ENCODE measurements at places on chromosomes 6 and 20.

DNA sequence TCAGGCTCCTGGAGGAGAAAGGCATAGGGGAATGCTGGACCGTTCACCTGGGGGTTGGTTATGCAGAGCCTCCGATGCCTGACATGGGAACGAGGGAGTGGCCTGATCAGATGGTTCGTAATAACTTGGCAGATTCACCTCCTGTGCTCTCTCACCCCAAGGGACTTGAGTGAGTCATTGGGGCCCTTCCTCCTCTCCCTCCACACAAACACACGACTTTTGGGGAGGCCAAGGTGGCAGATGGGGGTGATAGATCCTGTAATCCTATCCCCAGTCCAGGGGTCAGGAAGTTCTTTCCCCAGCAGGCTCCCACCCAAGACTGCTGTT lies 45.6 kb upstream of the ARFGEF2 start:
- no peak for DNase-seq

- DNase-seq, result no peak
These were observed 56.1 kb downstream of the MEP1A start for GRCh38 chr6:46849361-46849690.

DNA sequence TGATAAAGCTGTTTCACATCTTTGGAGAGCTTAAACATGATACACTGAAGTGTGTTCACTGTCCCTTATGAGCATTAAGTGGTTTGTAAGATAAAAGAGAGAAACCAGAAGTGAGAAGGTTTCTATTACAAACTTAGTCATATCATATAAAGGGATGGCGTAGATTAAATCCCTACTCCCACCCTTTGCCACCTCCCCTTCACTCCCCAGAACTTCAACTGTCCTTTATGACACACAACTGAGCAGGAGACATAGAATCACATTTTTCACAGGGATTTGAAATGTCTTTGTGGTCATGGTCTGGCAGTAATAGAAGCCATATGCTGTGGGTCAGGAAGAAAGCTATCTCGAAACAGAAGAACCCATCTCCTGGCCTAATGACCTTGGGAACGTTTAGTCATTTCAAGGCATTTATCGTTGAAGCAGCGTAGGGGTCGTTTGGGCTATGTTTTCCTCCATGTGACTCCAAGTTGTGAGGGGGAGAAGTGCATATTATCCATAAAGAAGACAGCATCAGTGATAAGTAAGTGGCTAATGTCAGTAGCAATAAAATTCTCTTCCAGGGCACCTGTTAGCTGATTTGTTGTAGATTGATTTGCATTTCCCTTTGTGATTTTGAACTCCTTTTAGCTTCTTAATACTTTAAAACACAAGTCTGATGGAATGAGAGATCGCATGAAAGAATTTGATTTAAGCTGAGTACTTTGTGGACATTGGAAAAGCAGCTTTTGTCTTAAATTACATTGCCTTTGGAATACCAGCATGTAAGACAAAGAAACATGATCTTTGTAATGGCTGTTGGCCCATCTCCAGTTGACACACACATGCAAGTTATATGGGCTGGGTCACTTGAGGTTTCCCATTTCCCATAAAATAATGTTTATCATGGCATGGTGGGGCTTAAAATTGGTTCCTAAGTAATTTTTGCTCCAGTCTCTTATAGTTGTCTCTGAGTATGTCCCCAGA lies 501.5 kb upstream of the FLRT3 start:
- peak; percentile 57 for DNase-seq

DNA sequence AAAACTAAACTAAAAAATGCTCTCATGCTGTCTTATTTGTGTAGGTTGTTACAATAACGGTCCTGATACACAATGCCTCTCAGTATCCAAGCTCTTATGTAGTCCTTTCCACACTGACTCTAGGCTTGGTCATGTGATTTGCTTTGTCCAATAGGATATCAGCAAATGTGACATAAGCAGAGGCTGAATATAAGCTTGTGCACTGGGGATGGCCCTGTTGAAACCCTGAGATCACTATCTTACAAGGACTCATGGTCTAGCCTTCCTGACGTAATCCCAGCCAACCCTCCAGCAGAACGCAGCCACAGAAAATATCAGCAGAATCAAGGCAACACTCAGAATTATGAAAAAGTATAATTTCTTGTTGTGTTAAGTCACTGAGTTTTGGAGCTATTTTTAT lies 145.1 kb upstream of the CCN2 start:
- DNase-seq, result no peak

GRCh38 chr6:31403283-31404060 lies at the start of gene MICA:
TSS of gene MICA (plus strand) at chr6:31403595. CDS start at chr6:31403633, 38 bp downstream.
- DNase-seq, result peak; percentile 91

DNA sequence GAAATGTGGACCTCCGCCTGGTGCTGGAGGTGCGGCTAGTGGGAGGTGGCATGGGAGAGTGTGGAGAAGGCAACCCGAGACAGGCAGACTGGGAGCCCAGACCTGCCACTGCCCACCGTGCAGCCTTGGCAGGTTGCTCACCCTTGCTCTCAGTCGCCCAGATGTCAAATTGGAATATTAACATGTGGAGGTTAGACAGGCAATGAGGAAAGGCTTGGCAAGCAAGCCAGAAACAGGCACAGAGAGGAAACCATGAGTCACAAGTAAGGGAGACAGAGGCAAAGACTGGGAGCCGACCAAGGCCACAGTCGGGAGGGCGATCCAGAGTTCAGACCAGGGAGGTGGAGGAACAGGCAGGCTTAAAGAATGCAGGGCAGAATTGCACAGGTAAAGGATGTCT lies 178.2 kb downstream of the FOXC1 start:
- no peak for DNase-seq

DNA sequence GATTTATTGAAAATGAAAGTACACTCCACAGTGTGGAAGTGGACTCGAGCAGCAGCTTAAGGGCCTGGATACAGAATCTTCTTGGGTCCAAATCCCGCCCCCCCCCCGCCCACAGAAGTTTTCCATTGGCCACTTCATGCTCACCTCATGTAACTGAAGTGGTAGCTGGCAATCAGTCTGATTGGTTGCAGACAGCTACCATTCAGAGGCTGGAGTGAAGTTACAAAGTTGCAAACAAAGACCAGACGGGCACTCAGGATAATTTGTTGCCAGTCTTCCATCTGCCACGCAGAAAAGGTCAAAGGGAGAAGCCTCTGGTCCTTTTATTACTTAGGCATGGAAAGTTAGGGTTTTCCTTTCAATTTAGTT lies 25.8 kb upstream of the FABP7 start:
- no peak for DNase-seq

GRCh38 chr6:56954403-56955170 lies at the start of gene BEND6:
TSS of gene BEND6 (plus strand) at chr6:56955107. CDS start at chr6:56981811, 26,704 bp downstream.
- DNase-seq, result peak; percentile 78

DNA sequence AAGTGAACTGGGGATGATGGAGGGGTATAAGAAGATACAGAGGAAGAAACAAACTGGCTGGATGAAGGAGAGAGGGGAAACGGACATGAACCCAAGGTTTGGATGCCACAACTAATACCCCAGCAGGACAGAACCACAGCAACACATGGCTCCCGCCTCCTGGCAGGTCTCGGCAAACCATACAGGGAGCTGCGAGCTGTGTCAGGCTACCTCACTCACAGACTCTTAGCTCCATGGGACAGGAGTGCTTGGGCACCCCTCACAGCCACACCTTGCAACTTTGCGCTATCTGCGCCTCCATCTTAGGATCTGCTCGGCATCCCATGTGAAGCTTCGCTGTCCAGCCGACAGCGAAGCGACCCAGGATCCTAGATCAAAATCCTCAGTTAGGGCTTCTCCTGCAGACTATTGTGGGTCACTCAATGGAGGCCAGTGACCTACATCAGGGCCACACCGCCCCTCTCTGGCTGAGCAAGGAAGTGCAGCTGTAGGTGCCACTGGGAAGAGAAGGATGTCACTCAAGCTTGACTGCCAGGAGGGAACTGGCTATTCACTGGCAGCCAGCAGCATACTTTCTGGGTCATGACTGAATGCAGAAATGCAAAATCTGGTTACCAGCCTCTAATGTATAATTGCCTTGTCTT lies 174.4 kb upstream of the RIN2 start:
- peak; percentile 91 for DNase-seq

DNA sequence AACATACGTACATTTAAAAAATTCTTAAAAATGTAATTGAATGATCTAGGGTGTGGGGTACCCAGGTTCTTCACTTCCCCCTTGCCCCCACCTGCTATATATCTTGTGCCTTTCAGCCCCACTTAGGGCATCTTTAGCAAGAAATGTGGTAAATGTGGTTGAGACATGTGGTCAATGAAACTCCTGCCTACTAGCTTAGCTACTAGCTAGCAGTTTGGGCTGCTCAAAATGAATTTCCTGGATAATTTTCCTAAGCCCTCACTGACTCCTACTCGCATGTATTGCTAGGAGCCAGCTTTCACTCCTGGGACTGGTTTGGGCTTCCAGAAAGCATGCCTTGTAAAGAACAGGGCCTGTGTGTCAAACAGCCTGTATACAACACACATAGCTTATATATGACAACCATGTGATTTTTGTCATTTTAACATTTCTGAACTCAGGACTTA lies 257.3 kb downstream of the ATXN1 start:
- DNase-seq, result no peak

- DNase-seq, result no peak
These were observed 3.5 kb upstream of the CDYL start for GRCh38 chr6:4772750-4773149.

GRCh38 chr20:61859767-61860166 lies 205.9 kb downstream of the TAF4 start:
- no peak for DNase-seq

DNA sequence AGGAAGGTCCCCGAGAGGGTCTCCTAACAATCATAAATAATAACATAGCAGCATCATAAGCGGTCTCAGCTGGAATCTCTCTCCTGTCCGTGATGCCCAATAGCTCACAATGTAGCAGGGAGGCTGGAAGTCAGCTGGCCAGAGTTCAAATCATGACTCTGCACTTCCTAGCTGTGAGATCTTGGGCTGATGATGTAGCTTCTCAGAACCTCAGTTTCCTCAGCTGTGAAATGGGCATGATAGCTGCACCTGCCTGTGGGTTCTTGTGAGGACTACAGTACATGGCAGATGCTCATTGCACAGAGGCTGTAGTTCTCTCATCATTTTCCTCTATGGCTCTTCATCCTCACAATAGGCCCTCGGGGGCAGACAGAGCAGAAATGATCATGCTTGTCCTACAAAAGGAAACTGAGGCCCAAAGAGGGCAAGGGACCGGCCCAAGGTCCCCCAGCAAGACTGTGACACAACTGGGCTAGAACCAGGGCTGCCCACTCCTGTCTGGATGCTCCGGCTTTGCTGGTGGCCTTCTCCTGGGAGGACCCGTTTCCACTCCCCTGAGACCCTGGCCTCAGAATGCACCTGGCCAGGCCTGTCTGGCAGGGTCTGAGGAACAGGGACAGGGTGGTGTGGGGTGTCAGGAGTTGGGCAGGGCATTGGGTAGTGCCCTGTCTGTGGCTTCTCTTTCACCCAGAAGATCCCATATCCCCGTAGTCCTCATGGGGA lies 17.7 kb downstream of the SLC12A5 start:
- no peak for DNase-seq

- DNase-seq, result no peak
These were observed 718.9 kb downstream of the EPHA7 start for GRCh38 chr6:92700411-92700810.

GRCh38 chr20:58542411-58543095 lies 27.4 kb upstream of the APCDD1L start:
- peak; percentile 54 for DNase-seq

DNA sequence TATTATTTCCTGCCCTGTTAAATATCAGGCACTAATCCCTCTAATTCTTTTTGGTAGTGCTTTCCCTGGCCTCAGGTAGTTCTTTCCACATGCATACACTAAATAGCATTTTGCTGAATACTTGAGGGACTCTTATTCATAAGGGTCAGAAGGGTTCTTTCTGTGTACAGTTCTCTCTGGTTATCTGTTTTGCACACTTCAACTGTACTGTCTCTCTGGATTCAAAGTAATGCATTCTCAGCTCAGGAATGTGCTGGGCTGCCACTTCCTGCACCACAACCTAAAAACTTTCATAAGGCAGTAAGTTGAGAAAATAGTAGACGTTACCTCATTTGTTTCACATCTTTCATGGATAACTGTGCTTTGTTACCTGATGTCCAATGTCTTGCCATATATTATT lies 32.1 kb downstream of the C6orf141 start:
- no peak for DNase-seq

GRCh38 chr6:75282706-75283105 lies 1.9 kb downstream of the TMEM30A start:
- DNase-seq, result no peak

DNA sequence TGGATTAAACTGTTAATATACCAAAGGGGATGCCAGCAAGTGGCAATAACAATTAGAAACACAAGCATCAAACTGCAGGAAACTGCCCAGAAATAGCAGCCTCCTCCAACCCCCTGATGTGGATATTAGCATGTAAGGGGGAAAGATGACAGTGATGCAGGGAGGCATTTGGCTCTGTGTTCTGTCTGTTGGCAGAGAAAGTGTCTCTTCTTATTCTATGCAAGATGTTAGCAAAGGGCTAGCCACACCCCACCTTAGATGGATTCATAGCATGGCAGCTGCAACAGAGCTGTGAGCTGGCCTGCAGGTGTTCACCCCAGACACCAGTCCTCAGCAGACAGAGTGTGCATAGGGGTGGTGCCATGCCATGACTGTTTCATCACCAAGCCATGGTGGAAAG lies 38.0 kb downstream of the SCP2D1 start:
- no peak for DNase-seq

DNA sequence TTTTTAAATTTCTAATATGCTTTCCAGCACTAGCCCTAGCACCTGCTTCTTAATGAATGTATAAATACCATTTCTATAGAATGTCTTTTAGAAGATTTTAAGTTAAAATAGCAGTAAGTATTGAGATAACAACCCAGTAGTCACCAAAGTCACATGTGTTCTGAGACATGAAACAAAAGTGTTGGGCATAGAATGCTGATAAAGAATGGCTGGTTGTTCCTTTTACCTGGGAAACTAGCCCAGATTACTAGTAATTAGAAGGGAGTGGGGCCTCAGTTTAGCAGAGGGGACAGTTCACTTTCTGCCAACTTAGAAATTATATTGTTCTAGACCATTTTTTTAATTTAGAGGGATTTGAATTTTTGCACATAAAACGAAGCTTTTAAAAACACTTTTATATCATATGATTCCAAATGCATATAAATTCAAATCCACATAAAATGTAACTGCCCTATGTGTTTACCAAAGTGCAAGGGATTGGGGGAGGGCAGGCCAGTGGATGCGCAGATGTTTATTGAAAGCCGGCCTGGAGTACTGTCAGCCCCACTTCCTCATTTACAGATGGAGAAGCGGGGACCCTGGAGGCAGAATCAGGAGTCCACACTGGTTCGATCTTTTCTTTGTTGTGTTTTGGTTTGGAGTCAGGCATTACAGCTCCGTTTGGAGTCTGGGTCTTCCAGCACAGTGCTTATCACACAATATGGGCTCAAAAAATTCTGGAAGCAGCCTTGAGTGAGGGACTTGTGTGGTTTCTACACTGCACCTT lies 139.8 kb downstream of the ZDHHC14 start:
- DNase-seq, result no peak

GRCh38 chr6:167113935-167114910 lies 8.7 kb upstream of the CCR6 start:
- peak; percentile 83 for DNase-seq

DNA sequence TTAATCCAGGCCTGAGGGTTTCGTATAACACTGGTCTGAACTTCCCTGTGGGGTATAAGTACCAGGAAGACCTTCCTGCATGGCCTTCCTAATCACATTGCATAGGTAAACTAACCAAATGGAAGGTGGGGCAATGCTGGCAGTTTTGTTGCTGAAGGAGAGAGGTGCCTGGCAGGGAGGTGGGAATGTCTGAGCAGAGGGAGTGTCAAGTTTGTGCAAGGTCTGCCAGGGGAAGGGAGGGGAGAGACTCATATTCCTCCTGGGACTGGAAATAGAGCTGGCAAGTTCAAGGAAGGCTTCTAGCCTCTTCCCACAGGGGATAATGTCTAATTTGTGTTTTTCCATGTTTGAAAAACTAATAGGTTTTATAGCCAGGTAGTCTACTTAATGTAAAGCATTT lies 70.6 kb downstream of the HDDC2 start:
- no peak for DNase-seq
